Activated naive CD8-positive, alpha-beta T cell treated with anti-CD3 and anti-CD28 coated beads, Interleukin-2, amount 10 ng/mL, durations not matched to agents 7 days and 5 days (primary cell): ENCODE measurements at places on chromosomes 11 and 22.

- DNase-seq: no peak
Measured at GRCh38 chr11:2931771-2932738, 2.8 kb upstream of the PHLDA2 start.

- DNase-seq: no peak
Measured at GRCh38 chr11:104619751-104620150, 278.5 kb downstream of the CASP12 start.

GRCh38 chr22:44431256-44431655 lies 66.8 kb downstream of the RTL6 start:
- no peak for DNase-seq

DNA sequence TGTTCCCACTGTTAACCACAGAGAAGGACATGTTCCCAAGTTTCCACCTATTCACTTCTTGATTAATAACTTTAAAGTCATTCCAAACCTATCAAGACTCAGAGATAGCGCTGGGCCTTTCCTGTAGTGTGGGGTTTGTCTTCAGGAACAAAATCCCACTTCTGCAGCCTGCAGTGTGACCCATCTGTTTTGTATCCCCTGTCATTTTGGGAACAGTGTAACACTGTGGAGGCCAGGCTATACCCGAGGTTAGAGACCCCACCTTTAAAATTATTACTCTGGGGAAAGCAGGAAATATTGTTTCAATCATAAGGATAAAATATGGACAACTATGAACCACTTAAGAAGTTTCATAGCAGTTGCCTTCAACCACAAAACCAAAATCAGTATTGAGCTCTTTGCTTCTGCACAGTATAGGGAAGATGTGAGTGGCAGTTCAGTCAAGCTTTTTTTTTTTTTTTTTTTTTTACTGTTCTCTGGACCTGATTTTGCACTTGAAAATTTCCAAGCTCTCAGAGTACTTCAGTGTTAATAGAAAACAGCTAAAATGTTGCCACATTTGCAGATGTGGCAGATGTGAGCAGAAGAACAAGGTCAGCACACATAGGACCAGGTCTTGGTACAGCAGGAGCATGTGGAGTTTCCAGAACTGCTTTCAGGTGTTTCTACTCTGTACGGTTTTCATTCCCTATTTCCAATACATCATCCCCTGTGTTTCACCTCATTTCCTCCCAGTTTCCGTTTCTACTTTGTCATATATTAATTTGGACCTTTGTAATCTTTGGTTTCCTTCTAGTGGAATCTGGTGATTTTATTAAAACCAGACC lies 121.5 kb downstream of the MAML2 start:
- DNase-seq: no peak

DNA sequence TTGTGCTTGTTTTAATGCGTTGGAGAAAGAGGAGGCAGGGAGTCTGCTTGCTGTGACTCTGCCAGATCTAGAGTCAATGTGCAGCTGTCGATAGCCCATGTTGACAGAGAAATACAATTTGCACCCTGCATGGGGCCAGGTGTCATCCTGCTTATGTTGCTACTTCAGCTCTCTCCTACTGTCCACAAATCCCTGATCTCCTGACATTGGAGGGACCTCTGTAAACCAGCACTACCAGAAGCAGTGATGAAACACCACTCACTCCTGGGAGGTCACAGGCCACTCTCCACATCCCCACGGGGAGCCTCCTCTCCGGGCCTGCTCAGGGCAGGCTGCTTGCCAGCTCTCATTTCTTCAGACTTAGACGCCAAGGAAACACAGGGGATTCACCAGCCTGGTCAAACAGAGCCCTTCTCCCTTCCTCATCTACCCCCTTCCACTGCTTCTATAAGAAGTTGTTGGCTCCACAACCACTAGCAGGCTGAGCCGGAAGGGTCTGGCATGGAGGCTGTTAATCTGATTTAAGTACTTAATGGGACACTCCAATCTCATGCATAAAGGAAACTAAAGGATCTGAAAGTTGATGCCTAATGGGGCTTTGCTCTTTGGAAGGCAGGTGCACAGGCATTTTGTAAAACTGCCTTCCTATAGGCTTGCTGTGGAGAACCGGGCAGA lies 29.9 kb upstream of the CSNK2A3 start:
- no peak for DNase-seq

DNA sequence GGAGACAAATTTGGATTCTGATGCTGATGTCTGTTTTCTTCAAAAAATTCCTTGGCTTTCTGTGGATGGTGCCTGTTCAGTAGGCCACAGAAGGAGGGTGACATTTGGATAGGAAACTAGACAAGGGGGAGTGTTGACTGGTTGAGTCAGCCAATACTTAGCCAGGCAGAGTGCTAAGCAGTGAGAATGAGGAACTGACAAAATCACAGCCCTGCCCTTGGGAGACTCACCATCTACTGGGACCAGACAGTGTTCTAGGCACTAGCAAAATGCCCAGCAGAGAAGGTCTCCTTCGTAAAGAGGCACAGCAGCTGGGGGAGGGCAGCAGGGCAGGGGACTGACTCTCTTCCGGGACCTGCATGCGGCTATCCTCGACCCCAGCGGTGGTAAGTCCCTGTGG lies 190.2 kb downstream of the DSCAML1 start:
- no peak for DNase-seq

- no peak for DNase-seq
Measured at GRCh38 chr11:70912226-70912840, 340.0 kb downstream of the SHANK2 start.

GRCh38 chr11:1051356-1052132 lies 15.0 kb upstream of the MUC6 start:
- DNase-seq: no peak

GRCh38 chr11:2837096-2837601 lies 48.4 kb downstream of the CDKN1C start:
- DNase-seq: no peak

GRCh38 chr22:24416611-24417010 lies 10.8 kb upstream of the ADORA2A start:
- no peak for DNase-seq

GRCh38 chr11:115425250-115425649 lies 79.0 kb downstream of the CADM1 start:
- DNase-seq: no peak

GRCh38 chr11:67539550-67539949 lies 16.3 kb upstream of the CABP2 start:
- no peak for DNase-seq

DNA sequence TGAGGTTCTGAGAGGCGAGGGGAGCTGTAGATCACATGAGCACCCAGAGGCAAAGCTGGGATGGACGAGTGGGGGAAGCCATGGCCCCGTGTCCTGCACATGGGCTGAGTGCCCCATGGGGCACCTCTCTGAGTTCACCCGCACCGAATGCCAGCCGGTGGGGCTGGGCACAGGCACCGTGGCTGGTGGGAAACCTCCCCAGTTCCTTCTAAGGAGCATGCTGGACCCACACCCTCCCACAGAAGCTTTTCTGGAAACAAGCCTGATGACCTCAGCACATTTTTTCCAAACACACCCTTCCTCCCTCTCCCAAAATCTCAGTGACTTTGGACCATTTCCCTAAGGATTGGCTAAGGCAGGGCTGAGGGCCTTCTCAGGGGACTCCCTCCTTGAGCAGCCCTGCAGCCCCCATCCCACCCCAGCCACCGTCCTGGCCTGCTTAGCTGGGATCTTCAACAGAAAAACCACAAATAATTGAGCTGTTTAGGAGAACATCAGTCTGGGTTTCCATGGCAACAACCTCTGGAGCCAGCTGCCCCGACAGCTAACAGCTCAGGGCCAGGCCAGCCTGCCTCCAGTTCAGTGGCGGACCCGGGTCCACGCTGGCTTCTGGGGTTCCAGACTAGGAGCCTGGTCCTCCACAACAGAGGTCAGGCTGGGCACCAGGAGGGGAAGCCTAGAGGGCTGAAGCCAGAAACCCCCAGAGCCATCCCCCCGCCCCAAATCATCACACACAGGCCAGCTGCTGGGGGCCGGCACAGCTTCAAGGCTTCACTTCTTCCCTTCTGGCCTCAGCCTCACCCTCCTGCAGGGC lies 18.1 kb upstream of the LINC01488 start:
- DNase-seq: no peak

DNA sequence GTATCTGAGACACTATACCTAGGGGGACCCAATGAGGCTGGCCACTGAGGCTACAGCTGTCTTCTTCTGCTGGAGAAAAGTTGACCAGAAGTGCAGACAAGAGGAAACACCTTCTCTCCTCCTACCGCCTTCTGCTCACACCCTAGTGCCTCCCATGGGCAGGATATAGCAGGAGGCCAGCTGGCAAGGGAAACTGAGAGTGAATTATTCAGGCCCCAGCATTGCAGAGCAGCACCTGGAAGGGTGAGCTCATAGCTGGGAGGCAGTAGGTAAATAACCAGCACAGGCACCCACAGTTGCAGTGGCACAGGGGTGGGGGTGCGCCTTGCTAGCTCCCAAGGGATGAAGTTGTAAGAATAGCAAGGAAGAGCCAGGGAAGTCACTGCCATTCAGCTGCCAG lies 267.4 kb upstream of the NCAM1 start:
- DNase-seq: no peak

DNA sequence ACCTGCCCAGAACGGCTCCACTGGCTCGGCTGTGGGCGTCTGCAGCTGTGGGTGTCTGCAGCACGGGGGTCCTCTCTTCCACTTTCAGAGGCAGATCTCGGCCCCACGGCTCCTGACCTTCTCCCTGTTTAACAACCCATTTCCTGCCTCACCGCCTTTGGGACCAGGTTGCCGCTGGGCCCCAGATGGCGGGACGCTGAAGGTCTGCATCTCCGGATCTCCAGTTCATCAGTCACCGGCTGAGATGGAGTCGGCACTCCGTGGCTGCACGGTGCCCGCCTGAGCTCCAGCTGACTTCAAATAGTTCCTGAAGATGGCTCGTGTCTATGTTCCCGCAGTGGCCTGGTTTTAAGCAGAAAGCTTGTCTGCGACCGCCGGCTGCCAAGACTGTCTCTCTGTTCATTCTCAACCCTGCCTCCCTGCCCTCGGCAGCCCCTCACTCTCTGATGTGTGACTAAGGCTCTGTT lies 475.9 kb downstream of the BRD1 start:
- DNase-seq: no peak
